Chondrocyte (in vitro differentiated cells): ENCODE measurements at places on chromosomes 16 and 17. TPM values are rescaled to one million over a fixed set of nuclear protein-coding genes. Genes with fewer than 3 reads are reported as not detected.

The KRT24 gene
- not detected in 3 replicates for total RNA-seq

The PDE6G gene
- not detected in 3 replicates for total RNA-seq

The CLN3 gene
- 28.0 to 31.7 TPM (median 29.3 TPM) in 3 replicates for total RNA-seq

DNA sequence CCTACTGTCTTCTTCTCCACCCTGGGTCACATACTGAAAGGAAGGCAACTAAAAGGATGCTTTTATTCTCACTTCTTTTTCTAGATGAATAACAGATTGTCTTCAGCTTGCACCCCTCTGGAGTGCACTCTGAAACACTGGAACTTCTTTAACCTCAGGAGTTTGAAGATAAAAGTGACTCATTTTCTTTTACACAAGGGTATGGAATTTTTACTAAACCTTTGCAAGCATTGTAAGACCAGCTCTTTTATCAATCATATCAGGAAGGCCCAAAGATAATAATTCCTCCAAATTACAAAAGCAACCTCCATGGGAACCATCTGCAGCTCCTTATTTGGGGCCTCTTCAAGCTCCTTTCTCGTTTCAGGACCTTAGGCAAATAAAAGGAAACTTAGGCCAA lies 193.5 kb upstream of the KIF2B start:
- H3K27me3 ChIP-seq: no peaks in the 10 kb centered on the region
- H3K27ac ChIP-seq: no peak overlapping the region
- H3K36me3 ChIP-seq: no peaks in the 10 kb centered on the region
- DNase-seq: no peak

DNA sequence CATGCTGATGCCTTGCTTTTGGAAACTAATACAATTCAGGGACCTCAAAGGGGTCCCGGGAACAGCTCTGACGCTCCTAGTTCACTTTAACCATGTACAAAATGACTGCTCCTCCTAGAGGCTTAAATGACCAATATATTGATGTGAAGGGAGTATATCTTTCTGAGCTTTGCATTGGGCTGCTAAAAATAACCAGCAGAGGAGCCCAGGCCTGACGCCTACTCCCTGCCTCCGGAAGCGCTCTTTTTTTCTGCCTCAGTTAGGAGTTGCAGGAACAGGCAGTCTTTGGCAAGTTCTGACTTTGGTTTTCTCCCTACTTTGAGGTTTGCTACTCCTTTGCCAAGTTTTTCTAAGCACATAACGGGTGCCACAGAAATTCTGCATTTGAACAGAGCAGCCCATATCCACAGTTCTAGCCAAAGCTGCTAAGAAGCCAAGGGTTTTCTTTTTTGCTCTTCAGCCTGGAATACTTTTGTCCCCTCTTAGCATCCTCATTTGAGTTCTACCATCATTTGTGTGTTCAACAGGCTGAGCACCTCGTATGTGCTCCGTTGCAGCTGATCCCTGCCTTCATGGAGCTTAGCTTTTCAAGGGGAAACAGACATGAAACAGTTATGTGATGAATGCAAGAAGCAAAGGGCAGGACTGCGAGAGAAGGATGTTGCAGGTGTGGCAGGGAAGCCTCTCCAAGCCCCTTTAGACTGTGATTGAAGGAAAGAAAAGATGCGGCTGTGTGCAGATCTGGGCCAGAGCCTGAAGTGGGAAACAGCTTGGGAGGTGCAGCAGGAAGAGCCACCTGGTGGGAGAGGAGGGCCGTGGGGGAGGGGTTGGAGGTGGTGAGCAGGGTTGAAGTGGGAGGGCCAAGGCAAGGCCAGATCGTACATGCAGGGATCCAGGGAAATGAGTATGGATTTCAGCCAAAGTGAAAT lies 2.8 kb upstream of the NAGPA start:
- H3K27ac ChIP-seq: no peak overlapping the region
- H3K4me1 ChIP-seq: peaks cover 16% of the 10 kb centered on the region
- no peak overlapping the region for H3K4me3 ChIP-seq
- peaks cover 15% of the 10 kb centered on the region for H3K27me3 ChIP-seq
- H3K36me3 ChIP-seq: no peaks in the 10 kb centered on the region

GRCh38 chr17:40936976-40937375 lies 470 bp downstream of the KRT23 start:
- no peaks in the 10 kb centered on the region for H3K36me3 ChIP-seq
- H3K27me3 ChIP-seq: no peaks in the 10 kb centered on the region
- no peak overlapping the region for H3K4me3 ChIP-seq
- DNase-seq: no peak
